IPS DF 6.9 (cell line): ENCODE measurements at places on chromosomes 1 and 21.
A peak's percentile ranks its signal among the peaks of the same experiment; 100 is the strongest.

DNA sequence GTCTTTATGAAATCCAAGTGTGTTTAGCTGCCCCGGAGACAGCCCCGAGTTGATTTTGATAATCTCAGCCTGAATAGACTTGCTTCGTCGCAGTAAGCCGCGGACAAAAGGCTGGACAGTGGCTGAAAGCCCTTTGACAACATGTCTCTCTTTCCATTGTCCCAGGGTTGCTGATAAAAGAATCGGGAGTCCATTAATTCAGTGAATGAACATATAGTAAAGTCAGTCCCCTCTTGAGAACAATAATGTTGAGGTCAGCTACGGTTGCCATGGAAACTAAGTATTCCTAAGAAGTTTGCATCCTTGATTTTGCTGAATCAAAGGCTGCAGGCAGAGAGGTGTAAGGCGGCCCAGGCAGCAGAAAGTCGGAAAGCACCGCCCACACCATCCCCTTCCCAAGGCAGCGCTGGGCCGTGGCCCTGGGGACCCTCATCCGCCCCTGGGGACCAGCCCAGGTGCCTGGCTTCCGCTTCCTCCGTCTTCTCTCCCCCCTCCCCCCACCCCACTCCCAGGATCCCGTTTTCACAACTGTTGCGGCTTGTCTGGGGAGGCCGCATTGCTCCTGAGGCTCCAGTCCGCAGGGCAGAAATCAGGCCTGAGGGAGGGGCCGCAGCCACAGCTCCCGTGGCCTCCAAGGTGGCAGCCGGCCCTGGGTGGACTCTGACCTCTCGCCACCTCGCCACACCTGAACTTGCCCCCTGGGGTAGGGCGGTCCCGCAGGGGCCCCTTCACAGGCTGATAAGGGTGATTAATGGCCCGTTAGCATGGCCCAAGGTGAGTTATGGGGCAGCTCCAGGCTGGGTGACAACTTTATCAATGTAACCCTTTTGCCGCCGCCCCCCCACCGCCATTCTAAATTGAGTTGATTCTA is 180.9 kb downstream of the PRDM16 start:
- DNase-seq: no peak
- H3K27ac ChIP-seq: no peak overlapping the region
- no peaks in the 10 kb centered on the region; the same call in 1 of the 2 replicates for H3K4me1 ChIP-seq
- H3K27me3 ChIP-seq: no peaks in the 10 kb centered on the region
- H3K4me3 ChIP-seq: no peak overlapping the region

- H3K27ac ChIP-seq: no peak overlapping the region
- no peaks in the 10 kb centered on the region for H3K4me1 ChIP-seq
- H3K36me3 ChIP-seq: peaks cover 16% of the 10 kb centered on the region; the same call in 1 of the 2 replicates
- no peak for DNase-seq
- no peaks in the 10 kb centered on the region for H3K27me3 ChIP-seq
- H3K4me3 ChIP-seq: no peak overlapping the region
Observed at GRCh38 chr1:40078512-40079333, 18.3 kb downstream of the PPT1 start.

DNA sequence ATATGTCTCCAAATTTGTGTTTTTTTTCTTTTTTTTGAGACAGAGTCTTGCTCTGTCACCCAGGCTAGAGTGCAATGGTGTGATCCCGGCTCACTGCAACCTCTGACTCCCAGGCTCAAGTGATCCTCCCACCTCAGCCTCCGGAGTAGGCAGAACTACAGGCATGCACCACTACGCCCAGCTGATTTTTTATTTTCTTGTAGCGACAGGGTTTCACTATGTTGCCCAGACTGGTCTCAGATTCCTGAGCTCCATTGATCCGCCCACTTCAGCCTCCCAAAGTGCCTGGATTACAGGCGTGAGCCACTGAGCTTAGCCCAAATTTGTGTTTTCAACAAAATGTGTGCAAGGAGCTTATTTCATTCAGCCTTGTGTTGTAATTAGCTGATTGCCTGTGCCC is 59.0 kb upstream of the IFFO2 start:
- no peak for DNase-seq
- no peak overlapping the region for H3K4me3 ChIP-seq
- H3K27me3 ChIP-seq: no peaks in the 10 kb centered on the region
- H3K36me3 ChIP-seq: no peaks in the 10 kb centered on the region
- no peak overlapping the region for H3K27ac ChIP-seq

- H3K4me1 ChIP-seq: no peaks in the 10 kb centered on the region
- H3K27me3 ChIP-seq: no peaks in the 10 kb centered on the region
- no peaks in the 10 kb centered on the region for H3K36me3 ChIP-seq
- no peak for DNase-seq
Observed at GRCh38 chr21:30148906-30149305, 17.7 kb downstream of the CLDN17 start.

GRCh38 chr1:180793451-180793850 is 119.2 kb upstream of the KIAA1614 start:
- no peak overlapping the region for H3K27ac ChIP-seq
- H3K4me3 ChIP-seq: no peak overlapping the region
- H3K27me3 ChIP-seq: no peaks in the 10 kb centered on the region
- no peaks in the 10 kb centered on the region for H3K4me1 ChIP-seq

DNA sequence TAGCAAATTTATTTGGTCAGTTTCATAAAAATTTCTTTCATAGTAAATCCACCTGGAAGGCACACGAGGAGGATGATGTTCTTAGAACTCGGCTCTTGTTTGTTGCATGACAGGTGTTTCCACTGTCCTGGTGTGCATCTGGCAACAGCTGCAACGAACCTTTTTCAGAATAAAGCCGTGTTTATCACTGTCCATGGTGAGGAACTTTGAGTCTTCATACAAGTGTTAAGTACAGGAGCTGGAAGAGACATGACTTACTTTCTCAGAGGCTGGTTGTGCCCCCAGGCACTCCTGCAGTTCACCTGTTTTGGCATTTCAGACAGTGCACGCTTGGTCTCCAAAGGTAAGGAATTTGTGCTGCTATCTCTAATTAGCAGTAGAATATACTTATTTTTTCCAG is 97.1 kb downstream of the ADAMTS1 start:
- H3K36me3 ChIP-seq: no peaks in the 10 kb centered on the region
- DNase-seq: no peak
- no peaks in the 10 kb centered on the region for H3K27me3 ChIP-seq
- H3K4me1 ChIP-seq: no peaks in the 10 kb centered on the region
- no peak overlapping the region for H3K27ac ChIP-seq

- H3K27ac ChIP-seq: no peak overlapping the region
- no peak overlapping the region for H3K4me3 ChIP-seq
- H3K27me3 ChIP-seq: no peaks in the 10 kb centered on the region
- peaks cover 1% of the 10 kb centered on the region; the same call in 1 of the 2 replicates for H3K4me1 ChIP-seq
- H3K36me3 ChIP-seq: no peaks in the 10 kb centered on the region
- DNase-seq: no peak
Observed at GRCh38 chr1:183742355-183742754, 62.6 kb upstream of the RGL1 start.

DNA sequence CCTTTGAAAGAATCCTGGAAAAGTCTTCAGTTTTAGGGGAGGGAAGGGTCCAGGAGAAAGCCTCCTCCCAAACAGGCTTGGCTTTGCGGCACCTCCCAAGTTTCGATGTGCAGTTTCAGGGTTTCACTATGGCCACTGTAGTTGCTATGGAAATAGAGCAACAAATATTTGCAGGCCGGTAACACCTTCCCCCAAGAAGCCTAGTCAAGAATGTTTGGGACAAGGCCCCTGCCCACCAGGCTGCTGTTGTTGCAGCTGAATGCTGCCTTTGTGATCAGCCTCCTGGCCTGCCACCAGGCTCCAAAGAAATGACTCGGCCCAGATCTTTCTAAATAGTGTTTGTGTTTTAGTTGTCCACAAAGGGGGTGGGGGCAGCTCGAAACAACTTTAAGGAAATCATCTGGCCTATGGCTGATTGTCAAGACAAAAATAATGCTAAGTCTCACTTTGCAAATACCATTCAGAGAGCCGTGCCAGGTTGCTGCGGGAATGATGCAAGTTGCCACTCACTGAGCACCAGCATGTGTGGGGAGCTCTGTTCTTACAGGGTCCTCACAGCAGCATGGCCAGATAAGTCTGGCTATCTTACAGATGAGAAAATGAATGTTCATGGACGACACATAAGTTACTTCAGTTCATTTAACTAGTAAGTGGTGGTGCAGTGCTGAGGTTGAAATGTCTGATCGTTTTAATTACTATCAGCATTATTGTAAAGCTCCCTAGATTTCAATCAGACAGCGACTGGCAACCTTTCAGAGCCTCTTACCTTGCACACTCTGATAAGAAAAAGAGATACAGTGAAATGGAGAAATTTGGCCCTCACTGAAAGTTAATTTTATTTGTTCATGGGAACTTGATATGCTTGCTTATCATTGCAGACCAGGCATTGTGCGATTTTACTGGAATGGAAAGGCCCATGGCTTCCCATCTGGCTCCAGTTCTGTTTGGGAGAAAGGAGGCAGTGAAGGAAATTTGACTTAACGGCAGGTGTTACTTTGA is 91.2 kb upstream of the JUN start:
- no peak for DNase-seq
- peaks cover 2% of the 10 kb centered on the region; the same call in 1 of the 2 replicates for H3K4me1 ChIP-seq
- H3K27ac ChIP-seq: no peak overlapping the region
- no peaks in the 10 kb centered on the region for H3K27me3 ChIP-seq

- H3K36me3 ChIP-seq: no peaks in the 10 kb centered on the region
- no peak overlapping the region for H3K27ac ChIP-seq
- H3K4me1 ChIP-seq: peaks cover 17% of the 10 kb centered on the region
- H3K4me3 ChIP-seq: no peak overlapping the region
- no peaks in the 10 kb centered on the region for H3K27me3 ChIP-seq
Observed at GRCh38 chr1:65177457-65177856, 29.5 kb downstream of the AK4 start.

DNA sequence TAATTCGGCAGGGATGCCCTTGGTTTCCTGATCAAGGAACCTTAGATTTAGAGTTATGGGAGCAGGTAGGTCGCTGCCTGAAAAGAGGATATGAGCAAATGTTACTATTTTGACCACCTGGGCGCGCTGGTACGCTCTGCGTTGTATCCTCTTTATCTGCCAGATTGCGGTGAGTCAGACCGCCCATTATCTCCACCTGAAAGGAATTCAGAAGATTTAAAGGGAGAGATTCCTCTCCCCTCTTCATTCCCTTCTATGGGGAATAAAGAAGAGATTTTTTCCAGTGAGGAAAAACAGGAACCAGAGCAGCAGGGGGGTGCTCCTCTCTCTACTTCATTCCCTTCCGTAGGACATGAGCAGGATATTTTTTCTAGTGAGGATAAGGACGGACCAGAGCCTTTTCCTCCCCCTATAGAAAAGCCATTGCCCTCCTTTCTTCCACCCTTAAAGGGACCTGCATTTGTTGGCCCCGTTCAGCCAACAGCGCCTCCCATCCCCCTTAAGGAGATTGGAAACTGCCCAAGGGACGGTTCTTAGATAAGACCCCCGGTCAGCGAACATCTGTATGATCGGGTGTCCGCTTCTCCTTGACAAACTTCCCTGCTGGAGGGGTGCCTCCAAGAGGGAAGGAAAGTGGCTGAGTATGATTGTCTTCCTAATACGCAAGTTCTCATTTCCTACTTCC is 34.1 kb downstream of the CLCA1 start:
- H3K4me1 ChIP-seq: peaks cover 5% of the 10 kb centered on the region; the same call in 1 of the 2 replicates
- H3K4me3 ChIP-seq: peak overlapping the region; percentile 33; the same call in 1 of the 2 replicates
- no peak overlapping the region for H3K27ac ChIP-seq
- no peaks in the 10 kb centered on the region for H3K36me3 ChIP-seq
- H3K27me3 ChIP-seq: no peaks in the 10 kb centered on the region
- no peak for DNase-seq

DNA sequence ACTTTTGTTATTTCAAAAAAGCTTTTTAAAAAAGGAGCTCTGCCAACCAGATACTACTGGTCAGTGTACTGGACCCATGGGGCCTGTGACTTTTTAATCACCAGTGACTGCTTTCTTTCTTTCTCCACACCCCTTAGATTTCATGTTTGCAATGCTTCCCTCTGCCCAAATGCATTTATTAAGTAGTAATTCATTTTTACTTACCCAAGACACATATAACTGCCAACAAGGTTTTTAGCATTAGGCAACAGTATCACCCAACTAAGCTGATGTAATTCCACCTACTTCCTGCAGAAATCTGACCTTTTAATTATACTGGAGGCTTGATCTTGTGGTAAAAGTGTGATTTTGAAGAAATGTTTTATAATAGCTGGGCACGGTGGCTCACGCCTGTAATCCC is 12.5 kb downstream of the MECR start:
- H3K4me3 ChIP-seq: no peak overlapping the region
- no peak for DNase-seq
- H3K36me3 ChIP-seq: peaks cover 10% of the 10 kb centered on the region; the same call in 1 of the 2 replicates

DNA sequence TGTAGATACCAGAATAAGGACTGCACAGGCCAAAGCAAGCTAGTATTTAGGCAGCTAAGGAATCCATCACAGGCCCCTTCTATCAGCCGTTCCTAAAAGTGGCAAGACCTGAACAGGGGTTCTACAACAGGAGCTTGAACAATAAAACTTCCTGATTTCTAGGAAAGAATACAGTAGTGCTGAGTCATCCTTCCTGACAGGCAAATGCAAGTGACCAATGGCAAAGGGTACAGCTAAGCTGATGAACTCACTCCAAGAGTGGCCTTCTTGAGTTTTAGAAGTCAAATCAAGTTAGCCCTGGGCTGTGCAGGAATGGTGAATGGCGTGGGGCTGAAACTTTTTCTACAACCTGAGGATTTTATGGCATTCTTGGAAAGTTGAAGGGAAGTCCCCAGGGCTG is 112.9 kb downstream of the GREM2 start:
- H3K36me3 ChIP-seq: no peaks in the 10 kb centered on the region
- H3K27ac ChIP-seq: no peak overlapping the region
- H3K27me3 ChIP-seq: no peaks in the 10 kb centered on the region
- H3K4me1 ChIP-seq: no peaks in the 10 kb centered on the region
- no peak for DNase-seq

DNA sequence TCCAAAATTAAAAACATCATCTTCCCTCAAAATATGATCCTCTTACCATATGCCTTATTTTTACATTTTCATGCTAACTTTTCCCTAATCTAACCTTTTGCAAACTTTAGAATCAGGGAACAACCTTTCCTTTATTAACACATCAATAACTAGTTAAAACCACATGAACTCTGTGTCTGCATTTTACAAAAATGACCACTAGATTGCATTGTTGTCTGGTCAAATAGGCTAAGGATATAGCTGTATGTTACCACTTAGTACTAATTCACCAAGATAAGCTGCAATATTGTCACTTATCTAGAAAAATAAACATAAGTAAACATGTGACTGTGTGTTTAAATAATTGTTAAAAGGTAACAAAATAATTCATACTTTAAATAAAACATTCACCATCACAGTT is 82.3 kb downstream of the DENND1B start:
- H3K27me3 ChIP-seq: no peaks in the 10 kb centered on the region
- no peaks in the 10 kb centered on the region for H3K36me3 ChIP-seq
- H3K27ac ChIP-seq: no peak overlapping the region
- no peak overlapping the region for H3K4me3 ChIP-seq

DNA sequence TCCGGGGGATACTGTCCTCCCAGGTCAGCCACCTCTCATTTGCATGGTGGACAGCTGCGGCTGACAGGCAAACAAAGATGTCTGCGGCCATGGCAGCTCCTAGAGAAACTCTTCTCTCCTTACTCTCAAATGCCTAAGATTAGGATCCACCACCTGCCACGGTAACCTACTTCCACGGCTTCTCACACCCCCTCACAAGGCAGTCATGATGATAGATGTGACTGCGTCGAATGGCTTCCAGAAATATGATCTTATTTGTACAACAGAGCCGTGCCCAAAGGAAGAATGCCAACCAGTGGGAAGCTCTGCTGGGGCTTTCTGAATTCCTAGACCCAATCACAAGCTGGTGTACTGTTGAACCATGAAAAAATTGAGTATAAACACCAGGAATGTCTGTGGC is 73.4 kb downstream of the BACE2 start:
- H3K4me3 ChIP-seq: no peak overlapping the region
- H3K4me1 ChIP-seq: 0 out of 2 replicates have a peak, but pooled peaks cover 1% of the 10 kb centered on the region
- H3K36me3 ChIP-seq: no peaks in the 10 kb centered on the region
- no peak for DNase-seq

GRCh38 chr1:236581528-236581927 is 22.8 kb downstream of the HEATR1 start:
- no peak for DNase-seq
- no peak overlapping the region for H3K4me3 ChIP-seq
- no peak overlapping the region for H3K27ac ChIP-seq
- peaks cover 10% of the 10 kb centered on the region; the same call in 1 of the 2 replicates for H3K36me3 ChIP-seq
- no peaks in the 10 kb centered on the region for H3K4me1 ChIP-seq
